BE2C (cell line): ENCODE measurements at places on chromosomes 16 and 17.

DNA sequence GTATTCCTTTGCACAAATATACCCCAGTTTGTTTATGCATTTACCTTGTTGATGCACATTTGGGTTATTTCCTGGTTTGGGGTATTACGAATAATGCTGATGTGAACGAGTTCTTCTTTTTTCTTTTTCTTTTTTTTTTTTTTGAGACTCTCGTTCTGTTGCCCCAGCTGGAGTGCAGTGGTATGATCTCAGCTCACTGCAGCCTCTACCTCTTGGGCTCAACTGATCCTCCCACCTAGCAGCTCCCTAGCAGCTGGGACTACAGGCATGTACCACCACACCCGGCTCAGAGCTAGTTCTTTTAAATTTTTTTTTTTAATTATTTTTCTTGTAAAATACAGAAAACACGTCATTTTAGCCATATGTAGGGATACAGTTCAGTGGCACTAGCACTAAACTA lies 14.1 kb downstream of the RAB40C start:
- DNase-seq, result no peak

- peak; percentile 54 for DNase-seq
Measured at GRCh38 chr16:73058221-73058615, 10.3 kb upstream of the ZFHX3 start.

DNA sequence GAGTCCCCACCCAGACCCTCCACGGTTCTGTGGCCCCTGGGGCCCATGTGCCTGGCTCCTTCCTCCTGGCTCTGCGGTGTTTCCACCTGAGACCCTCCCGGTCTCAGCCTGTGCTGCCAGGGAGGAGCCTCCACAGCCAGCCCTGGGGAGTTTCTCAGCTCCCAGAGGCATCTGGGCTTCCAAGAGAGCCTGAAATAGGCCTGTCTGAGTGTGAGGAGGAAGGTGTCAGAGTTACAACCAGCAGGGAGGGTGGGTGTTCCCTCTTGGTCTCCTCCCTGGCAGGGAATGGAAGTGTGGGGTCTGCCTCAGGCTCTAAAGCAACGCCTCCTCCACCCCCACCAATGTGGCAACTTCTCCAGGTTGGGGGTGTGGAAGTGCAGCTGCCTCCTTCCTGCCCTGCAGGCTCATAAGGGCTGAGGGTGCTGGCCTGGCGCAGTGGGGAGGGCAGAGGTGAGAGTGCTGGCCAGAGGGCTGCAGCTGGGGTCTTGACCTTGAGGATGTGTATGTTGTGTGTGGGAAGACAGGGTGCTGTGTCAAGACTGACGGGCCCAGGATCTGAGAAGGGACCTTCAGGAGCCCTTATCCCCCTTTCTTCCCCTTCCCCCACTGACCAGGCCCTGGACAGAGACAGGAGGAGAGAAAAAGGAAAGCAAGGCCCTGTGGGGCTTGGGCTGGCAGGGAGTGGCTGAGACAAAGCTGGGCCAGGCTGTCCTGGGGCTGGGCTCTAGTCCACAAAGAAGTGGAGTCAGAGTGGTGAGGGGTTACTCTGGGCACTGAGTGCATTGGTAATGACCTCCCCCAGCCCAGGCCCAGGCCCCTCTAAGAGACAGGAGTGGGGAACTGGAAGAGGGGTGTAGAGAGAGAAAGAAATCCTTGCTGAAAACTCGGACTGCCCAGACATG lies 2.4 kb downstream of the CYGB start:
- DNase-seq, result no peak

DNA sequence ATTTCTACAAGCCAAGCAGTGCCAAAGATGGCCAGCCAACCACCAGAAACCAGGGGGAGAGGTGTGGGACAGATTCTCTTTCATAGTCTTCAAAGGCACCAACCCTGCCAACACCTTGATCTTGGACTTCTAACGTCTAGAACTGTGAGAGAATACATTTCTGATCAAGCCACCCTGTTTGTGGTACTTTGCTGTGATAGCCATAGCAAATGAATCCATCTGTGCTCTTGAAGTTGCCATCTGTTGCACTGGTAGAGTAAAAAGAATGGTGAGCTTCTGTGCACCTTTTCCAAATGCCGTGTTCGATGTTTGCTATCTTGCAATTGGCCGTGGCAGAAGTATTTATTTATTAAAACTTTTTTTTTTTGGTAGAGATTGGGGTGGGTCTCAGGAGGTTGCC lies 16.7 kb upstream of the ADGRG1 start:
- DNase-seq, result no peak

DNA sequence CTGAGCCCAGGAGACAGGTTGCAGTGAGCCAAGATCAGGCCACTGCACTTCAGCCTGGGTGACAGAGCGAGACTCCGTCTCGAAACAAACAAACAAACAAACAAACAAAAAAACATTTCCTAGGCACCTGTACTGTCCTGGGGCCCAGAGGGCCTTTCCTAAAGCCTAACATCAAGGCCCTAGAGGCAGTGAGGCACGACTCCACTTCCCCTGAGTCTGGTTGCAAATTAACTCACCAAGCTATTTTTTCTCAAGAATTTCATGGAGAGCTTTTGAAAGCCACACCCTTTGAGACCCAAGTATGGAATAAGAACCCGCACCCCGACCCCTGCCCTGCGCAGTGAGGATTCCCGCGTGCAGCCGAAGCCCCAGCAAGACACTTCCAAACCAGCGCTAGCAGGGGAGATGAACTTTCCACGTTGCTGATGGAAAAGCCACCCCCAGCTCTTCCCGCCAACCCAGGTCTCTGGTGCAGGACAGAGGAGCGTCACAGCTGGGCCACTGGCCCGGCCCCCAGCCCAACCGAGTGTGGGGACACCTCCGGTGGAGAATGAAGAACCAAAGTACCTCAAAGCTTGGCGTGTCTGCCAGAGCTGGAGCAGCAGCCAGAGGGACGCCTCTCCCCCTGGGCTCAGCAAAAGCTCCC lies 1.2 kb downstream of the CHST5 start:
- no peak for DNase-seq

GRCh38 chr16:3945751-3946603 lies 65.5 kb upstream of the CREBBP start:
- no peak for DNase-seq

DNA sequence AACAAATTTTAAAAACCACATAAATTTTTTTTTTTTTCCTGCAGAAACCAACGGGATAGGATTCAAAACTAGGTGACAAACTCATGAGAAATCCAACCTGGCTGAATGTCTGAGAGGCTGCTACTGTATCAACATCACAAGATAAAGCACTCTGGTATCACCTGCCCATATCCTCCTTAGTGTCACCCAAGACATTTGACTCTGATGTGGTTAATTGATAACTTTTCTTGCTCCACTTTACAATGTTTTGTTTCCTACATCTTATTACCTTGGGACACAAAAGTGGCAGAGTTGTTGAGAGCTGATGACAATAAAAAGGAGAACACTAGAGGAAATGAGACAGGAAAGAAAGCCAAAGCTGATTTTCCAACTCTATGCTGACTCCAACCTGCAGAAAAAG lies 4.0 kb upstream of the FBXL20 start:
- no peak for DNase-seq

- DNase-seq, result no peak
Measured at GRCh38 chr16:24525970-24526559, 13.3 kb upstream of the RBBP6 start.

GRCh38 chr17:73551759-73552158 lies 92.5 kb downstream of the SDK2 start:
- DNase-seq, result no peak

DNA sequence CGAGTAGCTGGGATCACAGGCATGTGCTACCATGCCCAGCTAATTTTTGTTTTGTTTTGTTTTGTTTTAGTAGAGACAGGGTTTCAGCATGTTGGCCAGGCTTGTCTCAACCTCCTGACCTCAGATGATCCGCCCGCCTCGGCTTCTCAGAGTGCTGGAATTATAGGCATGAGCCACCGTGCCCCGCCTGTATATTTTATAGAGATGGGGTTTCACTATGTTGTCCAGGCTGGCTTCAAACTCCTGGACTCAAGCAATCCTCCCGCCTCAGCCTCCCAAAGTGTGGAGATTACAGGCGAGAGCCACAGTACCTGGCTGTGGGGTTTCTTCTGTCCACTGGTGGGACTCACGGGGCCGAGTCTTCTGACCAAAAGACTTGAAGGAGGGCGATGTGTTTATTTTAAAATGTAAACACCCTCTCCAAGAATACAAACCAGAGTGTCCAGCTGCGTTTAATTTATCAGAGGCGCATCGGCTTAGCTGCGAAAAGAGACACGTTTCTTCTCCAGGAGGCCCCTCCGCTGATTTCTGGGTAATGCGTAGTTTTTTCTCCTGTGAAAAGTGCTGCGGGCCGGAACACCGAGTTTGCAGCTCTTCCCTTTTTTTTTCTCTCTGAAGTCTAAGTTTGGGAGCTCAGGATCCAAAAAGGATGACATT lies 86.9 kb upstream of the CIBAR2 start:
- no peak for DNase-seq

DNA sequence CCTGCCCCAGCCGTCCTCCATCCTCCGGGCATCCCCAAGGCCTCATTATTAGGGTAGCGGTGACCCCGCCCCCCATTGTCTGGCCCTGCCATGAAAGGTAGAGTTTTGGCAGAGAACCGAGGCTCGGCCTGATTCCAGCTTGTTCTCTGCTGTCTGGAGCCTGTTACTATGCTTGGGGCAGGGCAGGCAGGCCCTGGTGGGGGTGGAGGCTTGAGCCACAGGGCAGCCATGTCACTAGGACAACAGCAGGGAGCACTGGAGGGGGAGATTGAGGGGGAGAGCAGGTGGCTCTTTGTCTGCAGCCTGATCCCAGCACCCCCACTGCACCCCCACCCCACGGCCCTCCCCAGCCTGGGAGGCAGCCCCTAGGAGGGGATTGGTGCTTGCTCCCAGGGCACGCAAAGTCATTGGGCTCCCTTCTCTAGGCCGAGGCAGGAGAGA lies 15.4 kb downstream of the RHBDL3 start:
- DNase-seq, result peak; percentile 79

DNA sequence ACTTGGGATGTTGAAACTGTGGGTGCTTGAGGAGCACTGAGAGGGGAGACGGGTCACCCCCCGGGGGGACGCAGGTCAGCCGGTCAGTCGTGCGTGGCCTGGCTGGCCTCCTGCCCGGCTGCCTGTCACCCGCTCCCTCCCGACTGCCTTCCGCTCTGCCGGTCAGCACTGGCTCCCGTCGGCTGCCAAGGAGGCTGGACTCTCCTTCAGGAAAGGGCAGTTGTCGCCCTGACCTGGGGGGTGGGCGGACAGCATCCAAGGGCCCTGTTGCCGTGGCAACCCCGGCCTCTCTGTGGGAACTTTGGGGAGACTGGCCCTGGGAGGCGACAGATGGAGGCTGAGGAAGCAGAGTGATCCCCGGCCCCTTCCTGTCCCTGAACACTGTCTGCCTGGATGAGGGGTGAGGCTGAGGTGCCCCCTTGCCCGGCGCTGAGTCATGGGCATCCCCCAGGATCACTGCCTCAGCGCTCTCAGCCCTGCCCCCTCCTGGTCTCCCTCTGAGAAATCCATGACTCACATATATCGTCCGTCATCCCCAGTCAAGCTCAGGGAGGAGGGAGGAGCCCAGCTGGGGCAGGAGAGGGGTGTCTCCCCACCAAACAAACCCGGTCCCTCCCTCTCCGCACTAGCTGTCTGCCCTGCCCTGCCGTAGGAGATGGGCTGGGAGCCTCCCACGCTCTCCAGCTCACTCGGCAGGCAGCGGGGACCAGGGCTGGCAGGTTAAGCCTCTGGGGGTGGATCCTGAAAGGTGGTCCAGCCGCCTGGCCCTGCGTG lies at the start of gene ADGRG1:
TSS of gene ADGRG1 (plus strand) at position 623 of the 774 bp plus-strand sequence. CDS start 21,658 bp downstream, outside the sequence.
- DNase-seq, result peak; percentile 75

DNA sequence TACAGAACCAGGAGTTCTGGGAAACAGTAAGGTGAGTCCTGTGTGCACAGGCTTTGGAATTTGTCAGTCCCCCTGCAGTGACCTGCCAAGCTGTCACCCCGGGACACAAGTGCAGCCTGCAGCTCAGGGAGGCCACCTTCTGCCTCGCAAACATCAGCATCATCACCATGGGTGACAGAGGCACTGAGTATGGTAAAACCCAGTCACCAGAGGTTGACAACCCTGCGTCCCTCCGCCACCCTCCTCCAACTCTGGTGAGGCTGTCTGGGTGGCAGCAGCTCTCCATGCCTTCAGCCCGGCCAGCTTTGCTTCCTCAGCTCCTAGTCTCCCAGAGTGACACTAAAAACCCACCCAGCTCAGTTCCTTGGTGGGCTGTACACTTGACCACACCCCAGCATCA lies 221.0 kb downstream of the CPPED1 start:
- no peak for DNase-seq

DNA sequence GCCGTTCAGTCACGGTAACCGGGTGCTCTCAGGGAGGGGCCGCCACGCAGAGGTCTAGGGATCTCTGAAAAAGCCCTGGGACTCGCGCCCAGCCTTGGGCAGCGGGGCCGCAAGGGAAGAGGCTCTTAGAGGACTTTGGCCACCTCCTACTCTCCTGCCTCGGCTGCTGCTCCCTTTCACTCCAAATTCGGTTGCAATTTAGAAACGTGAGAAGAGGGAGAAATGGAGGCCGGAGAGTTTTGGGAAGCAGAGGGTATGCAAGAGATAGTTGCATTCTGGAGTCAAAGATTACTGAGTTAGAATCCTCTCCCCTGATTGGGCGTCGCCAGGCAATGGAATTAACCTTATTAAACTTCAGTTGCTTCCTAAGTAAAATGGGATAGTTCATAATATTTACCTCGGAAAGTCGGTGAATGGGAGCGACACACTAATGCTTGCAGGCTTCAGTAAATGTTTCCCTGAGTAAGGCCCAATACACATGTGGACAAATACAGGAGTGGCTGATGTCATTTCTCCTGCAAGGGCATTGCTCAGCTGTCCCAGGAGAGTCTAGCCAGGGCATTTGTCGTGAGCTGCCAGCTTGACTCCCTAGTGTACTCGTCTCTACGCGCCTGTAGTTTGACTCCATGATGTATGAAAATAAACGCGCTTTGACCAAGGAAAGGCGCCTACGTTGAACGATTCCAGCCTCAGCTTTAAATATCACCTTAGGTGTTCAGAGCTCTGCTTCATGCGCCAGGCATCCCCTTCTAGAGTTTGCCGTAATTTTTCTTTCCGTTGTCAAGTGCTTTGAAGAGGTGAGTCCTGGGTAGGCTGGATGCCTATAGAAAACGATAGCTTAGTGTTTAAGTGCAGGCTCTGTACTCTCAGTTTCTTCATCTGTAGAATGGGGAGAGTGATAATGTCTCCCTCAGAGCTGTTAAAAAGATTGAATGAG lies 667 bp downstream of the OGFOD1 start:
- DNase-seq, result peak; percentile 65

DNA sequence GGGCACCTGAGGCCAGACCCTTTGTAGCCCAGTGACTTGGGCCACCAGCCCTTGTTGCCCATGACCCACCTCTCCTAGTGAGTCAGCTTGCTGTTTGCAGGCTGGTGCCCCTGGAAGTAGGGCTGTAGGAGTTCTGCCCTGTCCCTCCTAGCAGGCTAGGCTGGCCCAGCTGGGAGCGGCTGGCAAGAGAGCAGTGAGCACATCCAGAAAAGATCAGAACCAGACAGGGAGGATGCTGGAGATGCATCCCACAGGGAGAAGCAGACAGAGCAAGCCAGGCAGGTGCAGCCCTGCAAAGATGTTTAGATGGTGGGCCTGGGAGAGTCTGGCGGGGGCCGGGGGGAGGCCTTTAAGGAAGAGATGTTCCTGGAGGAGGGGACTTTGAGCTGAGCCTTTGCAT lies 2.4 kb downstream of the SLC5A10 start:
- no peak for DNase-seq
